CD4-positive, alpha-beta T cell (primary cell): ENCODE measurements at places on chromosomes 1 and 21.

GRCh38 chr1:92944901-92945747 is 16.1 kb downstream of the DIPK1A start:
- DNase-seq, result no peak

GRCh38 chr1:92362970-92363369 is 64.1 kb downstream of the RPAP2 start:
- no peak for DNase-seq

DNA sequence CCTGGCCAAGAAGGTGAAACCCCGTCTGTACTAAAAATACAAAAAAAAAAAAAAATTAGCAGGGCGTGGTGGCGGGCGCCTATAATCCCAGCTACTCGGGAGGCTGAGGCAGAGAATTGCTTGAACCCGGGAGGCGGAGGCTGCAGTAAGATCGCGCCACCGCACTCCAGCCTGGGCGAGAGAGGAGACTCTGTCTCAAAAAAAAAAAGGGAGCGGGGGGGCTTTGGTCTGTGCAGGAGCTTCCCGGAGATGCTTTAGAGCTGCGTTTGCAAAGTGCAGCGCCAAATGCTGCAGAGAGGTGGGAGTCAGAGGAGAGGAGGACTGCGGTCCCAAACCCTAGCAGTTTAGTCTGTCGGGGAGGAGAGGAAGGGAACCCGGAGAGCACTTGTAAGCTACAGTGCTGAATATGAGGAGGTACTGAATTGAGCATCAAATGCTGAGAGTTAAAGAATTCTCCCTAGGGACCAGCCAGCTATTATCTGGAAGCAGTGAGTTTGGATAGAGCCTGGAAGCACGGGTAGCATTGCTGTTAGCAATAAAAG is 569 bp downstream of the FALEC start:
- no peak for DNase-seq

GRCh38 chr1:208604295-208604694 is 360.1 kb upstream of the PLXNA2 start:
- no peak for DNase-seq

DNA sequence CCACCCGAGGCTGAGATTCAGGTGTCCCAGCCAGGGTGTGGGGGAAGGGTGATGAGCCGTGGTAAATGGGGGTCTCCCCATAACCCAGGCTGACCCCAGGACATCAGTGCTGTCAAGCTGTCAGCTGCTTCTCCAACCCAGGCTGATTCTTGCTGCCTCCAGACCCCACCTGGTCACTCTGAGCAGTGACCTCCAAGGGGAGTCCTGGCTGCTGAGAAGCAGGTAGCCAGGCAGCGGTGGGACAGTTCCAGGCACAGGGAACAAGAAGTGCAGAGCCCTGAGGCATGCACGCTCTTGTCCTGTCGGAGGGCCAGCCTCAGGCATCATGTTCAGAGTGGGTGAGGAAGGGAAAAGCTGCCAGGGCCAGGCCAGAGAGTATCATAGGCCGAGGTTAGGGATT is 1.1 kb downstream of the ESPN start:
- DNase-seq, result no peak

- no peak for DNase-seq
These were observed 759 bp downstream of the SMYD3 start for GRCh38 chr1:246506367-246506673.
